ENCODE measurements at places on chromosomes 5 and 9.

GRCh38 chr9:76605321-76605900 lies 146.4 kb downstream of the GCNT1 start:
- DNase-seq: no peak

DNA sequence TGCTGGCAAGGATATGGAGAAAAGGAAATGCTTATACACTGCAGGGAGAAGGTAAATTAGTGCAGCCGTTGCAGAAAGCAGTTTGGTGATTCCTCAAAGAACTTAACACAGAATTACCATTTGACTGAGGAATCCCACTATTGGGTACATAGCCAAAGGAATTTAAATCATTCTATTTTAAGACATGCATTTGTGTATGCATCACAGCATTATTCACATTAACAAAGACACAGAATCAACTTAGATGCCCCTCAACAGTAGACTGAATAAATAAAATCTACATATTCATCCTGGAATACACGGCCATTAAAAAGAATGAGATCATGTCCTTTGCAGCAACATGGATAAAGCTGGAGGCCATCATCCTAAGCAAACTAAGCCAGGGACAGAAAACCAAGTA lies 510.1 kb upstream of the CDH9 start:
- DNase-seq: no peak

- peak; percentile 70 for DNase-seq
Measured at GRCh38 chr5:42756606-42757601, at the start of gene CCDC152. Gene CCDC152, plus strand, starts transcription at chr5:42756818. Its CDS starts 2,304 bp downstream, at chr5:42759122.

DNA sequence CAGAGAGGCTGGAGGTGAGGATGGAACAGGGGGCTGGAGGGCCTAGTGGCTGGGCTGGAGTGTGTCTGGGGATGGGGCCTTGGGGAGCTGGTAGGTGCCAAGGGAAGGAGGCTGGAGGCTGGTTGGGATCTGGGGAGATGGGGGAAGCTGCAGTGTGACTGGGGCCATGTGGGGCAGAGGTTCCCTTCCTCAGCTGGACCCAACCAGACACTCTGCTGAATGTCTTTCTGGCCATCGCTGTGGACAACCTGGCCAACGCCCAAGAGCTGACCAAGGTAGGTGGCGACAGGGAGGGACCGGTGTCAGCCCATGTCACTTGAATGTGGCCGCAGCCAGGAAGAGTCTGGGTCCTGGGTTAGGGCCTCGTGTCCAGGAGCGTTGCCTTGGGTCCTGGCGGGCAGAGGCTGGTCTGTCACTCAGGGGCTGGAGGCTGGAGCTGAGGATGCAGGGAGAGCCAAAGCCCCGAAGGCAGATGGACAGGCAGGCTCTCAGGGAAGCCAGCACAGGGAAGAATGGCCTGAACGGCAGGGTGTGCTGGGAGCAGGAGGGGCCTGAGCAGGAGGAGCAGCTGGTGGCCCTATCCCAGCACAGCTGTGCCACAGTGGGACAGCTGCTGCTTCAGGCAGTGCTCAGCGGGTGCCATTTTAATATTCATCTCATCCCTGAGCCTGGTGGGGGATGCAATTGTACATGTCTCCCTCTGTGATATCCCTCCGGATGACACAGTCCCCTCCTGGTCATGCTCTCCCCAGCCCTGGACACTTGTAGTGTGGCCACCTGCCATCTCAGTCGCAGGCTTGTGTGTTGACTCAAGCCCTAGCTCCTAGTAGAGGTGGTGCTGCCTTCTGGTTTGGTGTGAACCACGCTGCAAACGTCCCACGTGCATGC lies 132.5 kb downstream of the CACNA1B start:
- no peak for DNase-seq

- DNase-seq: no peak
Measured at GRCh38 chr9:111161015-111161415, 122.7 kb upstream of the LPAR1 start.

DNA sequence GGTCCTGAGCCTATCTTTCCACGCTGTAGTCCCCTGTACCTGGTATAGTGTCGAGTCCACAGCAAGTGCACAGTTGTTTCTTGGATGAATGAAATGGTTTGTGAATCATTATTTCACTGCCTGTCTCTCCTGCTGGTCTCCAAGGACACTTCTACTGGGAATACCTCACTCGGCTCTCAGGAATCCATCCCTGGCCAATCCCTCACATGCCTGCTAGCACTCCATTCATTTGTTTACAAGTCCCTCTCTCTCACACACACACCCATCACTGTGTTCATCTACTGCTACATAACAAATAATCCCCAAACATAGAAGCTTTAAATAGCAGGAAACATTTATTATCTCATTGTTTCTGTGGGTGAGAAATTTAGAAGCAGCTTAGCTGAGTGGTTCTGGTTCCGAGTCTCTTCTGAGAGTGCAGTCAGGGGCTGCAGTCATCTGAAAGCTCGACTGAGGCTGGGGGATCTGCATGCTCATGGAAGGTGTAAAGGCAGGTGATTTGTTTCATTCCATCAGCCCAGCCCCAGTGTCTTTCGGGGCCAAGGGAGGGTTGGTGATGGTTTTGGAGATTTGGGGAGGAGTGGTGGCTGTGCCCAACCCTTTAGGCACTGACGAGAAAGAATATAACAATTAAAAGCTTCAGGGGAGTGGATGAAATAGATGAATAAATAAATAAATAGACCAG lies 132.7 kb upstream of the IER5L start:
- no peak for DNase-seq

GRCh38 chr5:145068721-145069120 lies 766.4 kb downstream of the PRELID2 start:
- no peak for DNase-seq

- no peak for DNase-seq
Measured at GRCh38 chr5:93915142-93915553, 173.7 kb upstream of the POU5F2 start.

DNA sequence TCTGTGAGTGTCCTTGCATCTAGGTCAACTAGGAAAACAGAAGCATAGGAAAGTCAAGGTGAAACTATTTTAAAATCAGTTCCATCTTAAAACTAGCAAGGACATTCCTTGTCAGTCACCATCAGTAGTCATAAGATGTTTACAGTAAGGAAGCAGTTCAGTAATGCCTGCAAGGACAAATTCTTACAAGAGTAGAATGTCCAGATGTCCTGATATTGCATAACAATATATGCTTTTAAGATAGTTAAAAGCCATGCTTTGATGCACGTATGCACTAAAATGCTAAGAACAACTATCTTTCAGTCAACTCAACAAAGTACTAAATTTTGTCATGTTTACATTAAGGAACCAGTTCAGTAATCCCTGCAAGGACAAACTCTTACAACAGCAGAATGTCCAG lies 11.3 kb upstream of the SVEP1 start:
- no peak for DNase-seq

- DNase-seq: no peak
Measured at GRCh38 chr9:106286249-106286648, 576.7 kb upstream of the ZNF462 start.

DNA sequence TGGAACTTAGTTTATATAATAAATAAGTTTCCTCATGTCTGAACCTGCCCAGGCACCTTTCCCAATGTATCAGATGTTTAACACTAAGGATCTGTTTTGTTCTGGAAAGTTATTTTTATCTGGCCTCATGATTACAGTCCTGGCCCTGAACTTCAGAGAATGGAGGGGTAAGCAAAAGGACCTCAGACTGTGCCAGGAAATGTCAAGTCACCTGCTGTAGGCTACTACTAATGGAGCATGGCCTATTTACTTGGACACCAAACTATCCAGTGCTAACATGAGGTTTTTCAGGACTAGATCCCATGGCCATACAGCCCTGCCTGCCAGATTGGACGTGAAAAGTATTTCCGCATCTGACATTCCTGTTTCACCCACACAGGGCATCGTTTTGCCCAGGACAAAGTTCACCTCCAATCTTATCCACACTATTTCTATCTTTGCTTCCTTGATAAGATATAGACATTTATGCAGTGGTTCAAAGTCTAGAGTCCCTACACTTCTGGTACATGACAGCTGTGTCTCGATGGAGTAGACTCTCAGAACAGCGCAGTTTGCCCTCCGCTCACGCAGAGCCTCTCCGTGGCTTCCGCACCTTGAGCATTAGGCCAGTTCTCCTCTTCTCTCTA lies at the start of gene BTNL8:
Gene BTNL8 (plus strand): TSS at position 539 of the 626 bp plus-strand sequence. CDS start 152 bp downstream, outside the sequence.
- DNase-seq: no peak

DNA sequence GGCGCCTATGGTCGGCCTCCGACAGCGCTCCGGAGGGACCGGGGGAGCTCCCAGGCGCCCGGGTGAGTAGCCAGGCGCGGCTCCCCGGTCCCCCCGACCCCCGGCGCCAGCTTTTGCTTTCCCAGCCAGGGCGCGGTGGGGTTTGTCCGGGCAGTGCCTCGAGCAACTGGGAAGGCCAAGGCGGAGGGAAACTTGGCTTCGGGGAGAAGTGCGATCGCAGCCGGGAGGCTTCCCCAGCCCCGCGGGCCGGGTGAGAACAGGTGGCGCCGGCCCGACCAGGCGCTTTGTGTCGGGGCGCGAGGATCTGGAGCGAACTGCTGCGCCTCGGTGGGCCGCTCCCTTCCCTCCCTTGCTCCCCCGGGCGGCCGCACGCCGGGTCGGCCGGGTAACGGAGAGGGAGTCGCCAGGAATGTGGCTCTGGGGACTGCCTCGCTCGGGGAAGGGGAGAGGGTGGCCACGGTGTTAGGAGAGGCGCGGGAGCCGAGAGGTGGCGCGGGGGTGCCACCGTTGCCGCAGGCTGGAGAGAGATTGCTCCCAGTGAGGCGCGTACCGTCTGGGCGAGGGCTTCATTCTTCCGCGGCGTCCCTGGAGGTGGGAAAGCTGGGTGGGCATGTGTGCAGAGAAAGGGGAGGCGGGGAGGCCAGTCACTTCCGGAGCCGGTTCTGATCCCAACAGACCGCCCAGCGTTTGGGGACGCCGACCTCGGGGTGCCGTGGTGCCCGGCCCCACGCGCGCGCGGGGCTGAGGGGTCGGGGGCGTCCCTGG lies 561 bp downstream of the DAPK1 start:
- peak; percentile 33 for DNase-seq

GRCh38 chr5:119071561-119071995 lies 691 bp downstream of the DMXL1 start:
- no peak for DNase-seq

GRCh38 chr9:18666986-18667772 lies 193.2 kb downstream of the ADAMTSL1 start:
- no peak for DNase-seq

DNA sequence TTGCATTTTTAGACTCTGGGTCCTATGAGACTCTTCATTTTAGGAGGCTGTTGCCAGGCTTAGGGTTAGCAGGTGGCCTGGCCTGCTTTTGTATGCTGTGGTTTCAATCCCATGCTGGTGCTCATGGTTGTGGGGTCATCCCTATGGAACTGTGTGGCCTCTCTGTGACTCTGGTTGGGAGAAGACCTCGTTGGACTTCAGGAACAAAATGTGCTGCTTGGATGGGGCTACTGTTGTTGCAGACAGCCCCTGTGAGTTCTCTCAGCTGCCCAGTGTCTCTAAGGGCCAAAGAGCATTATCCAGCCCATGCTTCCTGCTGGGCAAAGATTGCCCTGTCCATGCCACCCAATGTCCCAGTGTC lies 169.5 kb upstream of the S1PR3 start:
- DNase-seq: no peak

DNA sequence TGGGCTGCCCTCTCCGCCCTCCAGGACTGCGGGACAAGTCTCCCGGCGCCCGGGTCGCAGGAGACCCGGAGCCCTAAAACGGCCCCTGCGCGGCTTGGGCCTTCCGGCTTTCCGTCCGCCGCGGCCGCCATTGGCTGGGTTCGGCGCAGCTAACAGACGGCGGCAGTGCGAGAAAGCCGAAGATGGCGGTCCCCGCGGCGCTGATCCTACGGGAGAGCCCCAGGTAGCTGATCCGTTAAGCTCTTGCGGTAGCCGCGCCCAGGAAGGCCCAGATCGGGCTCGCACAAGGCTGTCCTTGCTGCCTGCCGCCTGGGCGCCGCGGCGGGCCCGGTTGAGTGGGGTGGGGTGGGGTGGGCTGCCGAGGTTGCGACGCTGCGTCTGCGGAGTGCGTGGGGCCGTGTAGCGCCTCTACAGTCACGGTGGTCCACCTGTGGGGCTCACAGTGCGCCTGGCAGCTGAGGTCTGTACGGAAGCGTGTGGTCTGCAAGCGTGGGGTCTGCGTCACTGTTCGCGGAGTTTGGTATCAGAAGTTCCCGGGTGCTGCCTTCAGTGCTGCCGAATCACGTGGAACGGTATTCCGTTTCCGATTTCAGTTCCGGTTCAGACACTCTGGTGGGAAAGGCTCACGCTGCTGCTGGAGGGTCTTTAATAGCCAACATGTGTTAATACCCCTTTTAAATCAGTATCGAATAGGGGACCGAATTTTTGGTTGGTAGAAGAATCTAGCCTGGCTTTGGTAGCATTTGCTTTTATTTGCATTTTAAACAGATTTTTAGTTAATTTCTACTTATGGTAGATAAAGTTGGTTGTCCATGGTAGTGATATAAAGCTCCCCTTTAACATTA lies at the start of gene COMMD10:
Gene COMMD10 (plus strand): TSS at position 155 of the 845 bp plus-strand sequence.
- DNase-seq: peak; percentile 84

DNA sequence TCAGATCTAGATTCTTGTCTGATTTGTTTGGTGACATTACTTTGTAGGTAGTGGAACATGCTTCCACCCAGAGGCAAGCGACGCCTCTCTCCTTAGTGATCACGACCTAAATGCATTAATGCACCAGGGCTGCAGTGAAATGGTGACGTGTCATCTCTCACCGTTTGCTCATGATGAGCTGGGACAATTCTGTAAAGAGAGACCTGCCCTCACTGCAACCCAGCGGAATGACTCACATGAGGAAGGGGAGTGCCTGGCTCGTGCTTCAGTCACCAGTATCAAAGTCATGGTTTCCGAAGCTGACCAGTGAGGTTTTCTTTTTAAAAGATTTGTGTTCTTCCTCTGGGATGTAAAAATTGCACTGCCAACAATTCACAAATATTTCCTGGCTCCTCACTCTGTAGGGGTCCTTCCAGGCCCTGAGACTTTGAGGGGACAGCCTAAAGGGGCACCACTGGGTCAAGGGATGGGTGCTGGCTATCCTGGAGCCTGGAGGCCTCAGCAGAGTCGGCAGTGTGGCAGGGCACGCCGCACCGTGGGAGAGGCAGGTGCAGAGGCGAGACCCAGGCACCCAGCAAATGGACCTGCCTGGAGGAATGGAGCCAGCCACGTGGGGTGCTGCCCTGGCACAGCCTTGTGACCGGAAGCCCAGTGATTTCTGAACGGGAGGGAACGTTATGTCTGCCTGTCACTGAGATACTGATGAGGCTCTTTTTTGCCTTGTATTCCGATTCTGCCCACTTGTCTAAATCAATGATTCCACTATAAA lies 17.3 kb downstream of the QSOX2 start:
- no peak for DNase-seq

- DNase-seq: no peak
Measured at GRCh38 chr9:33125871-33126823, 41.0 kb downstream of the B4GALT1 start.

DNA sequence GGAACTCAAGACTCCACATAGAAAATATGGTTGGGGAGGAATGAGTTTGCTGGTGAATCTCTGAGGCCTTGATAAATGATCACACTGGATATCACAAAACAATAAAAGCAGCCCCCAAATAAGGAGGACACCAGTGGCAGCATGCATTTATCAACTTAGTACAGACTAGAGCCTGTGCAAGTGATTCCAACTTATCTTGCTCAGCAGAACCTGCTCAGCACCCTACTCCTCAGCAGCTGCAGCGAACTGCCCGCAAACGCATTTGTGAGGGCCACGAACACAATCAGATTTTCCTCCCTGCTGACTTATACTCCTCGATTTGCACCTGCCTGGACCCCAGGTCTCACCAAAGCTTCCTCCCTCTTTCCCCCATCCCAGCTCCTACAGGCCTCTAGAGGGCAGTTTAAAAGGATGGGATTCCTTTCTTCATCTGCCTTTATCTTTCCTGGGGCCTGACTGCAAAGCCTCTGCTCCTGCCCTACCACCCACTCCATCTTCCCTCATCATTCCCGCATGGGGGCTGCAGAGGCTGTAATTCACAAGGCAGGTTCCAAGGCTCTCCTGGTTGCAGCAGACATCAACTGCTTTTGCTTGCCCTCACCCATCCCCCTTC lies 41.2 kb downstream of the ANKS6 start:
- no peak for DNase-seq
